ENCODE measurements at places on chromosomes 5 and 9. TPM values are rescaled to one million over a fixed set of nuclear protein-coding genes. Genes with fewer than 3 reads are reported as not detected.

Gene DNAJC21
- total RNA-seq = 64.4 TPM

Gene STPG3
- total RNA-seq = not detected

Gene CEP72
- total RNA-seq = 1.5 TPM

Gene ADCY2
- under 0.01 TPM for total RNA-seq

Gene PLAC8L1
- not detected for total RNA-seq

Gene C9orf50
- 0.17 TPM for total RNA-seq

Gene C7
- under 0.01 TPM for total RNA-seq

Gene ZNF354B
- total RNA-seq = 9.4 TPM

Gene CER1
- not detected for total RNA-seq

Gene DMXL1
- total RNA-seq = 59.5 TPM

Gene PCDHA3
- 0.26 TPM for total RNA-seq

Gene STOML2
- 178 TPM for total RNA-seq

Gene PCDHB15
- total RNA-seq = 1.8 TPM

Gene CMYA5
- 4.1 TPM for total RNA-seq

Gene SLC34A1
- not detected for total RNA-seq

Gene TUSC1
- 10.5 TPM for total RNA-seq
